ENCODE measurements at places on chromosomes 16 and 17.

DNA sequence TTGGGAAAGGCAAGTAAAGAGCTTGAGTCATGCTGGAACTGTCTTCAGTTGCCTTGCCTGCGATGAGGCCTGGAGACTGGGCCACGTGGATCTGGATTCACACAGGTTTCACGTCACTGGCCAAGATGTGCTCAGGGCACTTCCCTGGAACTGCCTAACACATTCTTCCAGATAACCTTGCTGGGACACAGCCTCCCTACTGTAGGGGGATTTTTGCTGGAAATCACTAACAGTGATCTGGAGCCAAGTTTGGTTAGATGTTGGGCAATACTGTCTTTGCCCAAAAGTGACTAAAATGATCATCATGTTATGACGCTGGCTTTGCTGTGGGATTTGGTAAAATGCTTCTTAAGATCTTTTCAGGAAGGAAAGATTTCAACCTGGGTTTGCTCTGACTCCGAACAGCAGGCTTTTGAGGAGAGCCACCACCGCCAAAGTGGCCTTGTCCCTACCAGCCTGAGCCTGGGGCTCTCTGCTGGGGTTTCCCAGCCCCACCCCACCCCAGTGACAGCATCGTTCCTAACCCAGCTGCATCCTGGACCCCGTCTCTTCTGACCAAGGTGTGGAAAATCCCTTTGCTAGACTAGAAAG, 14.7 kb downstream of the C1QTNF1 start:
- H3K4me3 ChIP-seq, result no peak overlapping the region
- H3K27me3 ChIP-seq, result no peaks in the 10 kb centered on the region
- DNase-seq, result no peak
- H3K4me1 ChIP-seq, result no peaks in the 10 kb centered on the region
- H3K27ac ChIP-seq, result no peak overlapping the region

GRCh38 chr16:70407811-70408274, 31.1 kb downstream of the ST3GAL2 start:
- no peaks in the 10 kb centered on the region for H3K4me1 ChIP-seq
- no peak overlapping the region for H3K4me3 ChIP-seq
- DNase-seq, result no peak
- H3K36me3 ChIP-seq, result no peaks in the 10 kb centered on the region

GRCh38 chr17:59357929-59358328, 26.5 kb downstream of the YPEL2 start:
- no peak overlapping the region for H3K4me3 ChIP-seq
- peaks cover 19% of the 10 kb centered on the region for H3K36me3 ChIP-seq
- no peaks in the 10 kb centered on the region for H3K27me3 ChIP-seq
- no peak overlapping the region for H3K27ac ChIP-seq

GRCh38 chr17:55726440-55726839, 3.8 kb upstream of the TMEM100 start:
- no peak overlapping the region for H3K27ac ChIP-seq
- H3K27me3 ChIP-seq, result no peaks in the 10 kb centered on the region
- DNase-seq, result no peak
- H3K4me3 ChIP-seq, result no peak overlapping the region

- no peaks in the 10 kb centered on the region for H3K36me3 ChIP-seq
- no peak overlapping the region for H3K27ac ChIP-seq
- no peak for DNase-seq
- no peaks in the 10 kb centered on the region for H3K27me3 ChIP-seq
- no peak overlapping the region for H3K4me3 ChIP-seq
Measured at GRCh38 chr16:15958703-15959348, 9.4 kb downstream of the ABCC1 start.

GRCh38 chr16:3656491-3657468, 2.3 kb downstream of the DNASE1 start:
- DNase-seq, result no peak
- no peak overlapping the region for H3K27ac ChIP-seq
- H3K36me3 ChIP-seq, result peaks cover 22% of the 10 kb centered on the region
- H3K4me1 ChIP-seq, result no peaks in the 10 kb centered on the region

- no peak overlapping the region for H3K4me3 ChIP-seq
- H3K27me3 ChIP-seq, result no peaks in the 10 kb centered on the region
- DNase-seq, result no peak
- no peaks in the 10 kb centered on the region for H3K4me1 ChIP-seq
- H3K36me3 ChIP-seq, result no peaks in the 10 kb centered on the region
- no peak overlapping the region for H3K27ac ChIP-seq
Measured at GRCh38 chr16:17475104-17475503, 4.3 kb upstream of the XYLT1 start.

DNA sequence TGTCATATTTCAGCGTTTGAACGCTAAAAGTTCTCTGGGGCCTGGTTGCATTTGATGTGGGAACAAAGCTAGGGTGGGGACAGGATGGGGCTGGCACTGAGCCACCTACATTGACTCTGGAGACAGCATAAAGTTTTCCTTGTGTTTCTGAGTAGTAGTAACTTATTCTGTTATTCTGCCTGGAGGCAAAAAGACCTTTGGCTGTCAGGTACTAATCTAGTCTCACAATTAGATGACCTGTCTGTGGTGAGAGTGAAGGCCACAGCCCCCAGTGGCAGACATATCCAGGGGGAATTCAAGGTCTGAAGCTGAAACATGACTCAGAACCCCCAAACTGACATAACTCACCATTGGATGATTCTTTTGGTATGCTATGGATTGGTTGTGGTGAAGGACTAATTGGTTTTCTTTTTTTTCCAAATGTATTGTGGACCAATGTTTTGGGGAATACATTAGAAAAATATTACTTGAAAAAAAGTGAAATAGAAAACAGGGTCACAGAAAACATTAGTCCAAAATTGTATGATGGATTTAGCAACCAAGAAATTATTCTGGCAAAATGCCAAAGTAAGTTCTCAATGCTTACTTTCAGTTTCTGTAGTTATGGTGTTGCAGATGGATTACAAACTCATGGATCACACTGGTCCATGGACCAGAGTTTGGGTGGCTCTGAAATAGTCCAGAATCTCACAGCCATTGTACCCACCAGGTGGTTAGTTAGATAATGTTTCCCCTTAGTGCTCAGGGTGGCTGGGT, 10.5 kb upstream of the SALL1 start:
- peaks cover 7% of the 10 kb centered on the region for H3K4me1 ChIP-seq
- DNase-seq, result no peak
- no peak overlapping the region for H3K27ac ChIP-seq
- H3K27me3 ChIP-seq, result no peaks in the 10 kb centered on the region

GRCh38 chr17:65987988-65988387, 203.9 kb downstream of the CEP112 start:
- H3K4me3 ChIP-seq, result no peak overlapping the region
- no peaks in the 10 kb centered on the region for H3K36me3 ChIP-seq
- H3K27ac ChIP-seq, result no peak overlapping the region
- H3K4me1 ChIP-seq, result no peaks in the 10 kb centered on the region

DNA sequence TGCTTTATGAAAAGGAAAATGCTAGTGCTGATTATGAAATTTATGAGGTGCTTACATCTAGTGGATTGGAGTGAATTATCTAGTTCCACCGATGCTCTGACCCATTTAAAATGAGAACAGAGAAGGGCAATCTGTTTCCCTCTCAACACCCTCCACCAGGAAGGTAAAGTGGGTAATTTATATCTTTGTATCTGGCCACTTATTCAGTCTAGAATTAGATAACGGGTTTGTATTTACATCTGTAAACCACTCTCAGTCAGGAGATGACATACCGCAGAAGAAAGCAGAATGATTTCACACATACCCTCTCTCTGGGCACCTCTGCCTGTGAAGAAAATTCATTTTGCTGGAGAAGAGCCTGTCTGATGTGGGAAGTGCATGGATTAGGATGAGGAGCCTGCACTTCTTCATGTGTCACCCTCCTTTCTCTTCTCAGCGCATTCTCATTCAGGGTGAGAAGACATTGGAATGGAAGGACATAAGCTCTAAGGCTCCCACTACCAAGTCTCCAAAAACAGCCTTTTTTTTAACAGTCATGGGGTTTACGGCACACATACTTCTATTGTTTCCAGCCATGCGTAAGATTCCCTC, 646.7 kb upstream of the SALL1 start:
- DNase-seq, result no peak
- no peaks in the 10 kb centered on the region for H3K27me3 ChIP-seq
- H3K36me3 ChIP-seq, result no peaks in the 10 kb centered on the region
- H3K4me1 ChIP-seq, result no peaks in the 10 kb centered on the region
- H3K4me3 ChIP-seq, result no peak overlapping the region

DNA sequence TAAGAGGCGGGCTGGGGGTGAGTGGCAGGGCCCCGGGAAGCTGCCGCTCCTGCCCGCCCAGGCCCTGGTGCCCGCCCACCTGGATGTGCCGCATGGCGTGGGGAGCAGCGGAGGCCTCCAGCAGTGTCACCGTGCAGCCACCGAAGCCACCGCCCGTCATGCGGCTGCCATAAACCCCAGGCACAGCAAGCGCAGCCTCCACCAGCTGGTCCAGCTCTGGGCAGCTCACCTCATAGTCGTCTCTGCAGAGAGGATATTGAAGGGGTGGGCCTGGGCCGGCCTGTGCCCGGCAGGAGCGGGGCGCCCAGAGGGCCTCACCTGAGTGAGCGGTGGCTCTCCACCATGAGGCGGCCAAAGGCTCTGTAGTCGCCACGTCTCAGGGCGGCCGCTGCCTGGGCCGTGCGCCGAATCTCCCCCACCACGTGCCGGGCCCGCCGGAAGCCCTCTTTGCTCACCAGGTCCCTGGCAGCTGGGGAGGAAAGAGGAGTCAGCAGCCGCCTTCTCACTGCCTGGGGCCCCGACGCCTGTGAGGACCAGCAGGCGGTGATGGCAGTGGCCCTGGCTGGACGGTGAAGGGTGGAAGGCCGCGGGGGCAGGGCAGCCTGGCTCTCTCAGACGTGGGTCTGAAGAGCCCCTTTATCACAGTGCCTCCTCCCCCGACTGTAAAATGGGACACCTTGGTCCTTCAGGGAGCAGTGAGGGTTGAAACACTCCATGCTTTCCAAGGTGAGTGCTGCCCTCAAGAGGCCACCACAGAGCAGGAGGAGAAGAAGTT, 6.7 kb downstream of the GALK1 start:
- no peaks in the 10 kb centered on the region for H3K27me3 ChIP-seq
- no peak overlapping the region for H3K4me3 ChIP-seq
- peaks cover 15% of the 10 kb centered on the region for H3K4me1 ChIP-seq
- H3K27ac ChIP-seq, result no peak overlapping the region
- peaks cover 18% of the 10 kb centered on the region for H3K36me3 ChIP-seq

DNA sequence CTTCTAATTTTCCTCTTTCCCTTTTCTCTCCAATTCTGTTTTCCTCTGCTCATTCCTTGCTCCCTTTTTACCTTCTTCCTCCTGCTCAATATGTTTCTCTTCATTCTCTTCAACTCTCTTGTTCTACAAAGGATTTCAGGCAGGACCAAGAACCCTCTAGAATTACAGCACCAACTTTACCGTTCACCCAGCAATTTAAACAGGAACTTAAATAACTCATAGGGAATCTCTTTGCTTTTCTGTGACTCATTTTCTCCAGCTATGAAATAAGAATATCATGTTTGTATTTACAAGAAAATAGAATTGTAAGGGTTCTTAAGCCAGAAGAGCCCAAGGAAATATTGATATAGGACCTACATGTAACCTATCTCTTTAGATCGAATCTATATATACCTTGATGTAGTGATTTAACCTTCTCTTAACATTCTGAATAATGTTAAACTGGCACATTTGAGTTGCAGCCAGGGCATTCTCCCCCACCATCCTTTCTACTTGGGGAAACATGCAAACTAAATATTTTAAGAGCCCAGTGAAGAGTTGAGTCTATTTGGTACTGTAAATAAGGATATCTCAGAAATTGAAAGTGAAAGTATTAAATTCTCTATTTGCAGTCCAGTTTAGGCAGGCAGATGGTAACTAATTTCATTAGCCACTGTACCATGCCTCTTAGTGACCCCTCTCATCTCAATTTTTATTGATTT, 137.0 kb downstream of the ANKFN1 start:
- no peaks in the 10 kb centered on the region for H3K4me1 ChIP-seq
- no peak for DNase-seq
- H3K36me3 ChIP-seq, result no peaks in the 10 kb centered on the region
- H3K27ac ChIP-seq, result no peak overlapping the region
- no peaks in the 10 kb centered on the region for H3K27me3 ChIP-seq
- no peak overlapping the region for H3K4me3 ChIP-seq

- H3K36me3 ChIP-seq, result no peaks in the 10 kb centered on the region
- no peak overlapping the region for H3K4me3 ChIP-seq
- no peak overlapping the region for H3K27ac ChIP-seq
- no peaks in the 10 kb centered on the region for H3K27me3 ChIP-seq
- H3K4me1 ChIP-seq, result no peaks in the 10 kb centered on the region
Measured at GRCh38 chr16:77449208-77449607, 14.4 kb upstream of the ADAMTS18 start.

DNA sequence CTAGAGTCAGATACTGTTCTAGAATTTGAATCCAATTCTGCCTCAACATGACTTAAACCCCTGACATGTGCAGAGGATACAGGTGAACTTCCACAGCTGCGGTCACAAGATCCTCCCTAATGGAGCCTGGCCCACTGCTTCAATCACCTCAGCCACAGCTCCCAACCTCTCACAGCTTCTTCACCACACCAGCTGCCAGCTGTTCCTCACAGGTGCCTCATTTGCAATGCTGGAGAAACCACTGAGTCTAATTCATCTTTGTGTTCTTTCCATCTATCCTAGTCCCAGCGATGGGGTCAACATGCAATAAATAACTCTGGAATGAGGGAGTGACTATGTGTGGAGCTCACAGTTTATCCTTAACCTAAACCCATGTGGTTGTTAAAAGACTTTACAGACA, 72.0 kb upstream of the MAF start:
- no peak overlapping the region for H3K27ac ChIP-seq
- no peaks in the 10 kb centered on the region for H3K4me1 ChIP-seq
- no peak overlapping the region for H3K4me3 ChIP-seq
- no peaks in the 10 kb centered on the region for H3K36me3 ChIP-seq
- DNase-seq, result no peak

- H3K27ac ChIP-seq, result no peak overlapping the region
- no peaks in the 10 kb centered on the region for H3K27me3 ChIP-seq
- no peaks in the 10 kb centered on the region for H3K4me1 ChIP-seq
- no peak for DNase-seq
Measured at GRCh38 chr17:3029213-3029913, 34.0 kb downstream of the OR1D5 start.

- peaks cover 66% of the 10 kb centered on the region for H3K36me3 ChIP-seq
- no peak overlapping the region for H3K4me3 ChIP-seq
- peaks cover 18% of the 10 kb centered on the region for H3K4me1 ChIP-seq
- H3K27ac ChIP-seq, result no peak overlapping the region
- DNase-seq, result no peak
Measured at GRCh38 chr17:64065161-64065560, 44.7 kb upstream of the ICAM2 start.

Data from liver (tissue), 10 donors.